AG09319 (cell line): ENCODE measurements at places on chromosomes 7 and 10.
A peak's percentile ranks its signal among the peaks of the same experiment; 100 is the strongest.

GRCh38 chr10:51878695-51879094 is 179.3 kb upstream of the CSTF2T start:
- DNase-seq: no peak

DNA sequence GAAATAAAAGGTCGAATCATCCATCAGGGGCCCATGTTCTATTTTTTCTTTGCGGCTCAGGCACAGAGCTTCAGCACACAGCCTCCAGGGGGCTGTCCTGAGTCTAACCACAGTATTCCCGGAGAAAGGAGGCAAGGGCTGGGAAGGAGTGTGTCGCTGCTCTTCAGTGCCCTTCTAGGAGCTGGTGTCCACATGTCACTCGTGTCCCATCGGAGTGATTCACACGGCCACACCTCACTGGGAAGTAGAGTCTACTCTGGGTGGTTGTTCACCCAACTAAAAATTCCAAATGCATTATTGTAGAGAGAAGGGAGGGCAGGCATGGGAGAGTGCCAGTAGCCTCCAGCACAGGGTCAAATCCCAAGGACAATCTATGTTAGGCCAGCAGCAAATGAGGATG is 114.8 kb upstream of the LANCL2 start:
- DNase-seq: no peak

DNA sequence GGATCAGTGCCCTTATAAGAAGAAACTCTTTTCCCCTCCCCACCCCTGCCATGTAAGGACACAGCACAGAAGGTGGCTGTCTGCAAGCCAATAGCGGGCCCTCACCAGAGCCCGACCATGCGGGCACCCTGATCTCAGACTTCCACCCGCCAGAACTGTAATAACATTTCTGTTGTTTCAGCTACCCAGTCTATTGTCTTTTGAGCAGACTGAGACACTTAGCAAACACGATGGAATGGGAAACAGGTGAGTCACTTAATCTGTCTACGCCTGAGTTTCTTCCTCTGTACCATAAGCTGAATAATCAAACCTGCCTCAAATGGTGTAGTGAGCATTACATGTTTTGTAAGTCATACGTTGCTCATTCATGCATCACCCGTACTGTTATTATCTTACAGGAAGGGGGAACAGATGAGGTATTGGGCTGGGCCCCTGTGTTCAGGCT is 58.2 kb downstream of the STRA8 start:
- DNase-seq: no peak

DNA sequence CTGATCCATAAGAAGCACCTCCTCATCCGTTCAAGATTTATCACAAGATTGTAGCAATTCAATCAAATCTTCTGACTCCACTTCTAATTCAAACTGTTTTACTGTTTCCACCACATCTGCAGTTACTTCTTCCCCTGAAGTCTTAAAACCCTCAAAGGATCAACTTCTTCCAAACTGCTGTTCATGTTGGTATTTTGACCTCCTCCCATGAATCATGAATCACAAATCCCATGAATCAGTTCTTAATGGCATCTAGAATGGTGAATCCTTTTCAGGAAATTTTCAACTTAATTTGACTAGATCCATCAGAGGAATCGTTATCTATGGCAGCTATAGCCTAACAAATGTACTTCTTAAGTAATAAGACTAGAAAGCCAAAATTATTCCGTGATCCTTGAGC is 122.3 kb downstream of the IMMP2L start:
- DNase-seq: no peak

GRCh38 chr7:71254751-71255150 is 122.8 kb downstream of the GALNT17 start:
- DNase-seq: no peak

GRCh38 chr10:80894797-80895467 is 357.2 kb downstream of the SH2D4B start:
- DNase-seq: no peak

GRCh38 chr10:72593963-72594362 is 31.9 kb downstream of the MICU1 start:
- no peak for DNase-seq

DNA sequence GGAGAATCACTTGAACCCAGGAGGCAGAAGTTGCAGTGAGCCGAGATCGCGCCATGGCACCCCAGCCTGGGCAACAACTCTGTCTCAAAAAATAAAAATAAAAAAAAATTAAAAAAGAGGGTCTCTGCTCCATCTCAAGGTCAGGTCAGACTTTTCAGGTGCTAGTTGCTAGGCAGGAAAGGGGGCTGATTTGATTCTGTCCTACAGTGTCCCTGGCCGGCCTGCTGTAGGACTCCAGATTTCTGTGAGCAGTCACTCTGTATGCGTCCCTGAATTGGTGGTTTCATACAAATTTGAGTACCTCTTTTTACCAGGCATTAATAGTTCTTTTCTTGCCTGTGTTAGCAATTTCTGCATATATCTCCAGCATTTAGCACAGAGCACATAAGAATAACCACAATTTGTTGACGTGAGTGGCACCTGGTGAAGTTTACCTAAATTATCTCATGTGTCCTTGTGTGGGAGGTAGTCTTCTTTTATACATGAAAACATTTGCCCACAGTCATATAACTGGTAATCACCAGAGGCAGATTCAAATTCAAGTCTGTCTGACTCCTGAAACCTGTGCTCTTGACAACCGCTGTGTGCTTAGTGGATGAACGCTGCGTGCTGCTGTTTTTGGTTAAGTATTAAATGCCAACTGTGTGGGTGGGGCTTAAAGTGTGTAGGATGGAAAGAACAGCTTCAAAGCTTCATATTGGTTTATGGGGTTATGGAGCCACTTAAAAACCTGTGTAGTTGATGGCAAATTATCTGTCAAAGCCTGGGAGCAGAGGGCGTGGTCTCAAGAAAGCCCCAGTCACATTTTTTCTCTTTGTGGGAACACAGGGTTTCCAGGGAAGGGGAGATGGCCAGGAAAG is 3.2 kb upstream of the ZNF775 start:
- DNase-seq: no peak

- no peak for DNase-seq
Measured at GRCh38 chr10:31153692-31154091, 122.0 kb upstream of the ZNF438 start.

- DNase-seq: no peak
Measured at GRCh38 chr7:151389768-151390597, 19.9 kb downstream of the WDR86 start.

DNA sequence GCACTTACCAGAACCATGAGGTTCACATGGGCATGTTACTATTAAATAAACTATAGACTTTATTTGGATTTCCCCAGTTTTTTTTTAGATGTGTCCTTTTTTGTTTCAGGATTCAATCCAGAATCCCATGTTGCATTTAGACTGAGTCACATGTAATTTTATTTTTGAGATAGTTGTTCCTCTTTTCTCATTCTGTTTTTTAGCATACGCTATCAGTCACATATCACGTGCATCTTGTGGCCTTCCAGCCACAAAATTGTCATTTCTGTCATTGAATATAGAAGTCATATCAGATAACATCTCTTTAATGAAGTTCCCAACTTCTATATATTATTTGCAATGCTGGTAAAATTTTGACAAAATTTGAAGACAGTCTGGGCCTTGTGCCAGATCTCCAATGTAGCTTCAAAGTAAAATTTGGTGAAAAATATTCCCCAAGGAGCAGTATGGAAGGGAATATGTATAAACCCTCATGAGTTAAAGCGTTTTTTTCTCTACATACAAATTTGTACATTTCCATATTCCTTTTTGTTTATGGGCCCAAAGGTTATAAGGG is 132.3 kb upstream of the MKI67 start:
- no peak for DNase-seq

DNA sequence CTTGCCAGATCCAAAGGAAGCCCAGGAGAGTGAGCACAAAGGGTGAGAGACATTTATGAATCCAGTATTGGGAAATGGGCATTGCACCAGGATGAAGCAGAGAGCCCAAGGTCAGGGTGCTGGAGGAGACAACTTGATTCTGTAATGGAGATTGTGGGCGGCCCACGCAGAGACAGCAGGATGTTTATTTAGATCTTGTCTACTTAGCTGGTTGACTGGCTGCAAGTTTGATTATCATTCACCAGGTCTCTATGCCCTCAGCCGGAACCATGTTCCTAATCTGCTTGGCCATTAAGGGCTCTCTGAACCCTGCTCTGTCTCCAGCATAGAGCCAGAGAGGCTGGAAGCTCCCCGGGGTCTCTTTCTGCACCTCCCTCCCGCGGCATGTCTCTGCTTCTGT is 188.7 kb downstream of the PLXNA4 start:
- no peak for DNase-seq

DNA sequence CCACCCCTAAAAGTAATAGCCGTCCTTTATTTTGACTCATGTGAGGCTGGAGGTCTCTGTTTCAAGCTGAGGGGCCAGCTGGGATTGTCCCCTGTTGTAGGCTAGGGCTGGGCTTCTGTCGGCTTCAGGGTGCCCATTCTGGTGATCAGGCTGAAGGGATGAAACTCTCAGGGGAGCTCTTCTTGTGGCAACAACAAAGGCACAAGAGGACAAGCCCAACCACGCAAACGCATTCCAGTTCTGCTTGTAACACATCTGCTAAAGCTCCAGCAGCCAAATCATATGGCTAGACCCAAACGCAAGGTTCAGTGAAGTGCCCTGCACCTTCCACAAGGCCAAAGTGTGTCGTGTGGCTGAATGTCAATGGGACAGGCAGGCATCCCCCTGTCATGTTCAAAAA is 405.7 kb downstream of the INHBA start:
- no peak for DNase-seq

- no peak for DNase-seq
Measured at GRCh38 chr10:70119623-70120022, 13.0 kb downstream of the AIFM2 start.

DNA sequence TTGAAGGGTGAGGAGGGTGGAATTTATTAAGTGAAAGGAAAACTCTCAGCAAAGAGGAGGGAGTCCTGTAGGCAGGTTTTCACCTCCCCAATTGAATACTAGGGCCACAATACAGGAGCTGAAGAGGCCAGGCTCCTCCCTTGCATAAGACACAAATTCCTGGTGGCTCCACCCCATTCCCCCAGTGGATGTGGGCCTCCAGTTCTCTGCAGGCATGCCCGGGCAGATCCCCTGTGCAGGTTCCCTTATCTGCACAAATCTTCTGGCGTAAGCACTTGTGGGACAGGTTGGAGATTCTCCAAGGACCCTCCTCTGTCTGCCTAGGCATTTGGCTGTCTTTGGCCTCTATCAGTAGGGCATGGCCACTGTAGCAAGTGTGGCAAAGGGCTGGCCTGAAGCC is 847.1 kb upstream of the MBL2 start:
- DNase-seq: no peak

DNA sequence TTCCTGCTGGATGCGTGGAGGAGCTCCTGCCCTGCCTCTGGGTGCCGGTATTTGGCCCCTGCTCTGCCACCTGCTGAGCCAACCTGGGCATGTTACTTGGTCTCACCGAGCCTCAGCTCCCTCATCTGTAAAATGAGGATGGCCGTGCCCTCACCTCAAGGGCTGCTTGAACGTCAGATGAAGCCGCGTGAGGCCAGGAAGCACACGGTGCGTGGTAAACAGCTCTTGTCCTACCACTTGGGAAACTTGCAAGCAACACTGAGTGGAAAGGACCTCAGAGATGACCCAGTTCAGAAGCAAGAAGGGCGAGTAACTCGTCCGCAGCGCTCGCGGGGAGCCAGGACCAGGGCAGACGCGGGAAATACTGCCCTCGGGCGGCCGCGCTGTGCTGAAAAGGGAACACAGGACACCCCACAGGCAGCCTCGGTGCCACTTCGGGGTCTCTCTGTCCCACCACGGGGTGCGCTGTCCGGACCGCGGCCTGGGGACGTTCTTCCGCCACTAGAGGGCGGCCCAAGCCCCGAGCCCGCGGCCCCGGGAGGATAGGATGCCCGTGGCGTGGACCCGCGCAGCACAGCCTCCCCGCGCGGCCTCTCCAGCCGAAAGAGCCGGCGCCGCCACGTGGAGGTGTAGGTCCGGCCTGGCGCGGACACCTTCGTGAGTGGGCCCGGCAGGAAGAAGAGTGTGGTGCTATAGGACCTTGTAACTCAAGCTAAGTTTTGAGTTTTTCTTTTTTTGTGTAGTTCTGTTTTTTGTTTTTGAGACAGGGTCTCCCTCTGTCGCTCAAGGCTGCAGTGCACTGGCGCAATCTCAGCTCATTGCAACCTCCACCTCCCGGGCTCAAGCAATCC is 94.1 kb downstream of the PRKAG2 start:
- peak; percentile 10 for DNase-seq

DNA sequence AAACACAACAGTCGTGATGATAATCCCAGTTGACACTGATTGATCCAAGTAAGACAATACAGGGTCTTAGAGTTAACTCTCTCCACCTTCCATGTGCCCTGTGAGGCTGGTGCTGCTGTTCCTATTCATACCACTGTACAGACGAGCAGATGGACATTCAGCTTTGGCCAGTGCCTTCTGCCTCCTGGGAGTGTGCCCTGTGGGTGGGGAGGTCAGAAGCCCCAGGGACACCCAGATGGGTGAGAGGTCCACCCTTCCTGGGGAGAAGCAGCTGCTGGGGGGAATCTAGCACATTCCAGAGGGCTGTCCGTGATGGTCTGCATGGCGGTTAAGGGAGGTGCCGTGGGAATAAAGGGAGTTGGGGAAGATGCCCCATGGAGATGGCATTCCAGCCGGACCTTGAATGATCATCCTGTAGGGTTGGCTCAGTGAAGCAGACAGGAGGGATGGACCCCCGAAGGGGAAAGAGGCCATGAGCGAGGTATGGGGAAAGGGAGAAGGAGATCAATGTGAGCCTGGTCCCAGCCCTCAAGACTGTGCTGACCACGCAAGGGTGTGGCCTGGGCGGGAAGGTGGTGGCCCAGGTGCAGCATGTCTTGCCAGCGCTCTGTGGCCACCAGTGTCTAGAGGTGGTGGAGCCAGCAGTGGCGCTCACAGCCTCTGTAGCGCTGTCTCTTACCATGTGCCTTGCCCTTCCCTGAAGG is 74.0 kb downstream of the ADCY1 start:
- no peak for DNase-seq

- DNase-seq: no peak
Measured at GRCh38 chr10:11046776-11047160, 29.1 kb downstream of the CELF2 start.

- peak; percentile 67 for DNase-seq
Measured at GRCh38 chr10:86970162-86970981, 2.1 kb downstream of the ADIRF start.

DNA sequence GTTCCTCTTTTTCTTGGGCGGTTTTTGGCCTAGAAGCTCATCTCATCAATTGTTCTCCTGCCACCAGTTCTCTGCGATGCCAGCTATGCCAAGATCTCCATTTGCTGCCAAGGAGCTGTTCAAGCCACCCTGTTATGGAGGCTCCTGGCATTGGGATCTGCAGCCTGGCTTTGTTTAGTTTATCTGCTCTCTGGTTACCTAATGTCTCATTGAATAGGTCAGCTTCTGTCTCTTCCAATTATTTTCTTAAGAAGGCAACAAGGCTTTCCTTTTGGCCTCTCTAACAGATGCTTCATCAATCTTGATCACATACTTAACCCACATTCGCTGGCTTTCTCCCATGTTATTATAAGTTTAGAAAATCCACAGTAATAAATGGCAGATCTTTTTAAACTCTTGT is 20.6 kb upstream of the SDK1 start:
- no peak for DNase-seq

GRCh38 chr10:28125701-28126100 is 126.8 kb upstream of the ODAD2 start:
- peak; percentile 36 for DNase-seq

DNA sequence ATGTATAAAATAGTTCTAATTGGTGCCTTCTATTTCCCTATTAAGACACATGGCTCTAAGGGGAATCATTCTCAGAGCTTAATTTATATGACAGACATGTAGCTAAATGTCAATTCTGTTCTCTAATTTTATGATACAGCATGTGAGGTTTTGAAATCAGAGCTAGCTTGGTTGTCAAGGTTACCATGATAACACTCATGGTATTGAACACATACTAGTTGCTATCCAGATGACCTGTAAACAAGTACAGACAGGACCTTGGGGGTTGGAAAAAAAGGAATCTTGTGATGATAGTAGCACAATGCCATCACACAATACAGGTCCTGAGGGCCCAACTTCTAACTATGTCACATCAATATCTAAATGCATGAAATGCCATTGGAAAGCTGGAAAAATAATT is 49.2 kb downstream of the RHOBTB1 start:
- DNase-seq: no peak
